ENCODE measurements at places on chromosomes 7 and 10.

GRCh38 chr10:126124046-126124445 is 227.7 kb downstream of the FANK1 start:
- no peak for DNase-seq

GRCh38 chr10:51964630-51965029 is 265.2 kb upstream of the CSTF2T start:
- no peak for DNase-seq

GRCh38 chr7:36491317-36491716 is 101.7 kb downstream of the ANLN start:
- DNase-seq: no peak

GRCh38 chr7:95582578-95583293 is 13.6 kb downstream of the PDK4 start:
- DNase-seq: no peak

DNA sequence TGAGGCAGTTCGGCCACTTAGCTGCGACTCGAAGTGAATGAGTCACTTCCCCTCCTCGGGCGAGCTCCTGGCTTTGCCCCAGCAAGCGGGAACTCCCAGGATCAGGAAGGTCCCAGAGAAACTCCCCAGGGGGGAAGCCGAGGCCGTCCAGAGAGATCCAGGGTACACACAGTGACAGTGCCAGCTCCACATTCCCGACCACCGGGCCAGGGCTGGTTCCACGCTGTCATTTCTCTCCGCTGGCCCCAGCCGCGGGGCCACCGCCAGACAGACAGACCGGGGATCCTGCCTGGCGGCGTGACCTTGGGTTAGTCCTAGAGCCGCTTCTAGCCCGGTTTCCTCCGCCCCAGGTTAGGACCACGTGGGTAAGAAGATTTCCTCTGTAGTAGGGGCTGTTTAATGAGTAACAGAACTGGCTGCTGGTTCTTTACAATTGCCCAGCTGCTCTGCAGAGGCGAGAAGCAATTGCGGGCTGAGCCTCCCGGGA is 463 bp upstream of the UPP1 start:
- DNase-seq: peak; percentile 94

GRCh38 chr7:36316319-36316718 is 73.3 kb upstream of the ANLN start:
- no peak for DNase-seq

GRCh38 chr10:4453950-4454349 is 372.1 kb upstream of the AKR1E2 start:
- DNase-seq: no peak

GRCh38 chr10:32326119-32326518 is 20.8 kb downstream of the EPC1 start:
- no peak for DNase-seq

DNA sequence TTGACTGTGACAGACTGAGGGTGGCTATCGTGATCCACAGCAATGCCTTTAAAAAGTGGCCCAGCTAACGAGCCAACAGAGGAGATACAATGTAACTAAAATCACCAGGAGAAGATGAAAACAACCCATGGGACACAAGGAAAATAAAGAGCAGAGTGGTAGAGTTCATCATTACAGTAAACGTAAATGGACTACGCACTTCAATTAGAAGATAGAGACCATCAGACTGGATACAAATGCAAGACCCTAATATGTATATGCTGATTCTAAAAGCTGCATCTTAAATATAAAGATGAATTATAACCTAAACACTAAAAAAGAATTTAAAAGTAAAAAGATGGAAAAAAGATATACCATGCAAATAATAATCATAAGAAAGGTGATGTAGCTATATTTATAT is 6.6 kb upstream of the STK32C start:
- no peak for DNase-seq

DNA sequence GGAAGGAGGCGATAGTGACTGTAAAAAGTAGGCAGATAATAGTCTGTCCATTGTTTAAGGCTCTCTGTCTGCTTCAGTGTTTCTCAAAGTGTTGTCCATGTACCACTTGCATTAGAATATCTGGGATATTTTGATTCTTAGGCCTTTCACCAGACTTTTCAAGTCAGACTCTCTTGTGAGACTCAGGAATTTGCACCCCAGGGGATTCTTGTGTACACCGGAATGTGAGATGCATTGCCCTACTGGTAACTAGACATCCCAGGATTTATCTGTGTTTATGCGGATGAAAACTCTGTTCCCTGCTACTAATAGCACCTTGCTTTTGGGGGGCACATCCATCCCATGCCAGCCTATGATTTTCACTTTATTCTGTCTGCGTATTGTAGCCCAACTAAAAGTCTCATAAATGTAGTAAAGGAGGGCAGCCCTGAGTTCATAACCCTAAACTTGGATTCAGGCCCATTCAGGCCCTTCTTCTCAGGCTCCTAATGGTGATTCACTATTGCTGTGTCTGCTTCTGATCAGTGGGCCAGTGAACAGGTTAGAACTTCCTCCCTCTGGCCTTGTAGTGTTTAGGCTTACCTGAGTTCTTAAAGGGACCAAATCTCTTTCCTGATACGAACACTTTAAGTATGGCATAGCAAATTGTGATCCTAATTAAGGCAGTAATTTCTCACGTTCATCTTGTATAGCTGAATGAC is 71.8 kb upstream of the RPA3 start:
- peak; percentile 9 for DNase-seq

GRCh38 chr7:44064791-44065430 is 456 bp downstream of the PGAM2 start:
- DNase-seq: no peak

- DNase-seq: peak; percentile 21
These were observed 46.9 kb downstream of the AP3M1 start for GRCh38 chr10:74103560-74104258.

- no peak for DNase-seq
These were observed 62.5 kb downstream of the MKI67 start for GRCh38 chr10:128063736-128064107.

- DNase-seq: peak; percentile 96
These were observed 102.1 kb upstream of the MDFIC start for GRCh38 chr7:114819616-114820362.

DNA sequence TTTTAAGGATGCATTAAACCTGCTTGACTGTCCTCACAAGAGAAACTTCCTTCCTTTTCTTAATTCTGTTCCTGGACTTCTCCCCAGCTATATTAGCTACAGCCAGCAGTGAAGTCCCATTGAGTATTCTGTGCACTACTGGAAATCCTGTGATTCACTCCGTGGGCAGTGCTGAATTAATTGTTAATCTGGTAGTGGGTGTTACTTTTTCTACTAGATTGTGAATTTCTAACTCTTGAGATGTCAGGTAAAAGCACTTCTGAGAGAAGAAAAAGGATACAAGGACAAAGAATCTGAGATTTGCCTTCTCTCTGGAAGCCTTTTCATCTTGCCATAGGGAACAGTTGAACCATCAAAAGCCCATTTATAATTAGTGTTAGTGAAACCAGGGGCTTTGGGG is 33.9 kb downstream of the CYCS start:
- no peak for DNase-seq

GRCh38 chr7:118590107-118590506 is 365.6 kb downstream of the ANKRD7 start:
- DNase-seq: no peak

DNA sequence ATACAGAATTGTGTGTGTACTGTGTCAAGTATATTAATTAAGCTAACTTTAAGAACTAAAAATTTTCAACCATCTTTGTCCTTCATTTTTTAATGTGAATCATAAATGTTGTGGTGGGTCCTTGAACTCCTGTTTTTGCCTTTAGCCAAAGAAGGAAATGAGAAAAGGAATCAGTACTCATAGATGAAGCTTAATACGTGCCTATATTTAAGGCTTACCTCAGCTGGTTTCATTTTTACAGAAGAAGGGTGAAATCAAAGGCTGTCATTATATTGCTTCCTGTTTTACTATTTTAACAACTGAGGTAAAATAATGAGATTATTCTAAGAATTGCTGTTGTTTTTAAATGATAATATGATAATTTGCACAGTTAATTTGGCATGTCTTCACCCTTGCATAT is 6.3 kb upstream of the SNX13 start:
- DNase-seq: no peak

GRCh38 chr7:50479743-50480517 is 29.8 kb upstream of the FIGNL1 start:
- no peak for DNase-seq

- peak; percentile 80 for DNase-seq
These were observed 17.5 kb downstream of the ZNF862 start for GRCh38 chr7:149855361-149856305.

DNA sequence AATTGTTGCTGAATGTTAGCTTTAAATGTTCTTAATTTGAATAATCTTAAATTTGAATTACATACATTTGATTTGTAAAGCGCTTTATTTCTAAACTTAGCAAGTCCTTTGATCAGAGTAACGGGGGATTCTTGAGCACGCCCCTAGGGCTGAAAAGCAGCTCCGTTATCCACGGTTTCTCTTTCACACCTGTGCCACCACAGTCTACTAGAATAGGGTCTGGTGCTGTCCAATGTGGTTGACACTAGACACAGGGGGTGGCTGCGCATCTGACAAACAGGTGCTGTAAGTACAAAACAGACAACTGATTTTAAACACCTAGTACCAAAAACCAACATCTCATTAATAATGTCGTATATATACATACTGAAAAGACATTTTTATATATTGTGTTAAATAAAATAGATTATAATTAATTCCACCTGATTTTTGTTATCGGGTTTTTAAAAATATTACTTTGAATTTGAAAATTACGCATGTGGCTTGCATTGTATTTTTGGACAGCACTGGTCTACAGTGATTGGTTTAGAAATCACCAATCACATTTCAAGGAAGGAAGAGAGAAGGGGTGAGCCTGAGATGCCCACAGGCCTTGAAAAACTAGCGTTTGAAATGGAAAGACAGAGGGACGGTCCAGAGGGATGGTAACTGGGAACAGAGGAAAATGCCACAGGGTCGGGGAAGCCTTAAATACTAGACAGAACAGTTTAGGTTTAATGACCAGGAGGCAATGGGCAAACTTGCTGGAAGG is 7.3 kb downstream of the SEPHS1 start:
- DNase-seq: no peak

DNA sequence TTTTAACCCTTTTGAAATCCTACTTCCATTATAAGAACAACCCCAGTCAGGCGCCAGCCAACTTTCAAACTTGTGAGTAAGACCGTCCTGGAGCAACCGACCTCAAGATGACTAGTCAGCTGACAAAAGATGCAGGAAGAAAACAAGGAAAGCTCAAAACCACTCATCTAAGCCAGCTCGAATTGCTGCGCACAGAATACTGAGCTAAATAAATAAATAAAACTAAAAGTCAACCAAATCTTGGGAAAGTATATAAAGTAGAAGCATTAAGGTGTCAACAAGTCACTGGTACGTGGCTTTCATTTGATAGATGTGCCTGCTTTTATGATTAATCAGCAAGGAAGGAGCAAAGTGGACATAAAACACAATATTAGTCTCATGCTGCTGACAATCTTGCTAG is 1269.8 kb downstream of the XPNPEP1 start:
- peak; percentile 7 for DNase-seq

DNA sequence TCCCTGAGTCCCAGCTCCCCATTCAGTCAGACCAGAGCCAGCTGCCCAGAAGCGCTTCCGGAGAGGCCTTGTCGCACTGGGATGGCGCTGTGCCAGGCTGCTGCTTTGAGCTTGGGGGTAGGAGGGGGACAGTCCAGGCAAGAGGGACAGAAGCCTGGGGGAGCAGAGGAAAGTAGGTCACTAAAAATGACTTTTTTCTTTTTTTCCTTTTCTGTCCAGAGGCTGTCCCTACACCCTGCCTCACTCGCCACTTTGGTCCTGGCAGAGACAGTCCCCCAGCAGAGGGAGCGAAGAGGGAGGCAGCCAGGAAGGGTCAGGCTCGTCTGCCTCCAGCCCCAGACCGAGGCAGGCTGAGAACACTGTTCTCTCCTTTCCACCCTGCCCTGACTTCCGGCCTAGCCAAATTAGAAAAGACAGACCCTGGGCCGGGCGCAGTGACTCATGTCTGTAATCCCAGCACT is 15.8 kb upstream of the TRIM8 start:
- DNase-seq: peak; percentile 62

- no peak for DNase-seq
These were observed 1.3 kb downstream of the SEC61G start for GRCh38 chr7:54757711-54758110.

DNA sequence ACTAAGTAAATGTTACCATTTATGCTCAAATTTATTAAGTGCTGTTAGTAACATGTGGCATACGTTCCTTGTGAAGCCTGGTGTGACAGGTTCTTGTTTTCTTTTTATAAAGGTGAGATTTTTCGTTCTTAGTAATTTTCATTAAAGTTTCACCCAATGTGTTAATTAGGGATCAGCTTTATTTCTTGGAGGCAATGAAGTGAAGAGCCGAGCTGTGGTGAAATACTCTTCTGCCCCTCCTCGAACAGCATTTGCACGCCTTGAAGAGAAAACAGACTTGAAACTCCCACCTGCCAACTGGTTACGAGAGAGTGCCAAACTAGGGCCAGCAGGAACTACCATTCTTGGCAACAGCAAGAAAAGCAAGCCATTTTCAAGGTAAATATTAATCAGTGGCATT is 1.5 kb downstream of the EDRF1 start:
- DNase-seq: no peak

DNA sequence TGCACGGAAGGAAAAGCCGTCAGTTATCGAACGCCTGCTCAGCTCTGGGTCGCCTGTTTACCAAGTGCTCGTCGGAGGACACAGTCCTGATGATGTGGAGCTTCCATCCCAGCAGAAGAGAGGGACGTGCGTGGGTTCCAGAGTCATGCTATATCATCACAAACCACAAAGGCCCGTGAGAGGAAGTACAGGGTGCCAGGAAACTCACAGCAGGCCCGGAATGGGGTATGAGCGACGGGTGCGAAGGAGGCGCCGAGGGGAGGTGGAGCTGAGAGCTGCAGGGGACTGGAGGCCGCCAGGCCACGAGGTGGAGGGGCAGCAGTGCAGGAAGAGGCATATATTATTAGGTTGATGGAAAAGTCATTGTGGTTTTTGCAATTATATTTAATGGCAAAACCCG is 102.5 kb downstream of the ACTR3B start:
- DNase-seq: no peak

- DNase-seq: no peak
These were observed 134.4 kb downstream of the ARHGAP21 start for GRCh38 chr10:24589265-24589664.

GRCh38 chr7:55171157-55171556 is 152.3 kb downstream of the EGFR start:
- no peak for DNase-seq

GRCh38 chr7:19561121-19561805 is 147.6 kb downstream of the POLR1F start:
- DNase-seq: no peak

DNA sequence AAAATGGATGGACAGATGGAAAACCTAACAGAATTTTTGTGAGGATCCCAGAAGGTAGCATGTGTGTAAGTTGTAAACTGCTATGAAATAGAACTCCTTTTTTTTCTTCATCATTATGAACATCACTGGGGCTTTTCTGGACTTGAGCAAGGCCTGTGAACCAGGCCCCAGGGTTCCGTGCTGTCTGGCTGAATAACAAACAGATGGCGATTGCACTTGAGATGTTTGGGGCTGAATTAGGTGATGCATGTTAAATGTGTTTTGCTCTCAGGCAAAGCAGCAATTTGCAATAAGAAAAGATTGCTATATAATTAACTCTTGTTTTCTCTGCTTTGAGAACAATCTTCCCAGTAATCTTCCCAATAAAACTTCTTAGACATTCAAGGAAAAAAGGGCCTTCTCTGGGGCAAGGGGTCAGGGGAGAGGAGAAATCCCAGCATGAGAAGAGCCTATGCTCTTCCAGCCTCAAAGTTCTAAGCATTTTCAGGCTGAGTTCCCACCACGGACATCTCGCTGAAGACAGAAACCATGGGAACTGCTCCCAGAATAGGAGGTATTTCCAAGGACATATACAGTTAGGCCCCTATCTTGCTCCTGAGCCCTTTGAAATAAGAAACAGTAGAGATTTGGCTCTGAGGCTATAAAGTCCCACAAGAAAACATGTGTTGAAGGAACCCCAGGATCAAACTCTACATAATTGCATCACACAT is 98.7 kb downstream of the ITIH5 start:
- no peak for DNase-seq

Data from EL (cell line).